Anterior cingulate cortex (tissue), 58 donors: ENCODE measurements at places on chromosomes 6 and 20.

- no peak for DNase-seq
Observed at GRCh38 chr6:87645080-87645479, 55.1 kb downstream of the ORC3 start.

GRCh38 chr6:43789447-43789846, 19.4 kb downstream of the VEGFA start:
- no peak for DNase-seq

GRCh38 chr20:44901974-44902373, 7.9 kb upstream of the PABPC1L start:
- DNase-seq: no peak

DNA sequence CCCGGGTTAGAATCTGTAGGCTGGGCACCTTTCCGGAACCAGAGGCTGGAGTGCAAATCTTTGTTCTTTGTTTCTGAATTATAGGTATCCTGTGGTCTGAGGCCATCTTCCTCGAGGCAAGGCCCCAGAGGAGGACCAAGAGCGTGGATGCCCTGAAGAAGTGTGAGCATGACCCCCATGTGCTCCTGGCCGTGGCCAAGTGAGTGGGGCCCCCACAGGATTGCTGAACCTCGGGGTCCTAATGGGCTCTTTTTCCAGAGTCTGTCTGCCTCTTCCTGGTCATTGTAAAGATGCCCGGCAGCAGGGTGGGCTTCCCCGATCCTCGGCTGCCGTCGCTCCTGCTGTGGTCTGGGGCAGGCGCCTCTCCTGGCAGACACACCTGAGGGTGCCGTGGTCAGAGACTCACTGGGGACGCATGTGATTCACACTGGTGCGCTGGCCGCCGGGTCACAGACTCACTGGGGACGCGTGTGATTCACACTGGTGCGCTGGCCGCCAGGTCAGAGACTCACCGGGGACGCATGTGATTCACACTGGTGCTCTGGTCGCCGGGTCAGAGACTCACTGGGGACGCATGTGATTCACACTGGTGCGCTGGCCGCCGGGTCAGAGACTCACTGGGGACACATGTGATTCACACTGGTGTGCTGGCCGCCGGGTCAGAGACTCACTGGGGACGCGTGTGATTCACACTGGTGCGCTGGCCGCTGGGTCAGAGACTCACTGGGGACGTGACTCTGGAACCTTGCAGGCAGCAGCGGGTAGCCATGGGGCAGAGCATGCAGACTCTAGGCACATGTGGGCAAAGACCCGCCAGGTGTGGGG, 6.5 kb upstream of the C20orf204 start:
- DNase-seq: no peak

GRCh38 chr6:130202782-130203181, 20.0 kb downstream of the SAMD3 start:
- DNase-seq: no peak

DNA sequence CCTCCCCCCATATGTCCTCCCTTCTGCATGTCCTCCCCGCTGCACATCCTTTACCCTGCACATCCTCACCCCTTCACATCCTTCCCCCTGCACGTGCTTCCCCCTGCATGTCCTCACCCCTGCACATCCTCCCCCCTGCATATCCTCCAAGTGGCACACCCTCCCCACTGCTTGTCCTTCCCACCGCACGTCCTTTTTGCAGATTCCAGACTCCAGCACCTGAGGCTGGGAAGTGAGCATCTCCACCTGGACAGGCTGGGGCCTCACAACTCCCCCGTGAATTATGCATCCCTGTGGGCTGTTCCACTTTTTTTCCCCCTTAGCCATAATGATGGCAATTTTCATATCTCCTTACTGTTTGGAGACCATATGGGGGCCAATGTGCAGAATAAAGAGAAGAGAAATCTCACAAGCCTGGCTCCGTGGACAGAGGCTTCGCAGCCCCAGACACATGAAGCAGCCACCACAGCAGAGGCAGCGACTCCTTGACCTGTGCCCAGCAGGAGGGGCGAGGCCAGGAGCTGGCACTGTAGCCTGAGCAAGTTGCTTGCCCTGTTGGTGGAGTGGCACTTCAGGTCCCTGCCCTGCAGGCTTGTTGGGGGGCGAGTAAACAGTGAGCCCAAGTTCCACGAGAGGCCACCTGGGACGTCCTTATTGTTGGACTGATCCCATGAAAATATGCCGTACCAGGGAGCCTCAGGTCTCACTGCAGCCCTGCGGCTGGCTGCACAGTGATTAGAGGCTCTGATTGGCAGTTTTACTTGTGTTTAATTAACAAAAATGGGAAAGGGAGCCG, 113.1 kb downstream of the SYNDIG1 start:
- no peak for DNase-seq

- no peak for DNase-seq
Observed at GRCh38 chr6:56714982-56715456, 72.3 kb upstream of the DST start.

DNA sequence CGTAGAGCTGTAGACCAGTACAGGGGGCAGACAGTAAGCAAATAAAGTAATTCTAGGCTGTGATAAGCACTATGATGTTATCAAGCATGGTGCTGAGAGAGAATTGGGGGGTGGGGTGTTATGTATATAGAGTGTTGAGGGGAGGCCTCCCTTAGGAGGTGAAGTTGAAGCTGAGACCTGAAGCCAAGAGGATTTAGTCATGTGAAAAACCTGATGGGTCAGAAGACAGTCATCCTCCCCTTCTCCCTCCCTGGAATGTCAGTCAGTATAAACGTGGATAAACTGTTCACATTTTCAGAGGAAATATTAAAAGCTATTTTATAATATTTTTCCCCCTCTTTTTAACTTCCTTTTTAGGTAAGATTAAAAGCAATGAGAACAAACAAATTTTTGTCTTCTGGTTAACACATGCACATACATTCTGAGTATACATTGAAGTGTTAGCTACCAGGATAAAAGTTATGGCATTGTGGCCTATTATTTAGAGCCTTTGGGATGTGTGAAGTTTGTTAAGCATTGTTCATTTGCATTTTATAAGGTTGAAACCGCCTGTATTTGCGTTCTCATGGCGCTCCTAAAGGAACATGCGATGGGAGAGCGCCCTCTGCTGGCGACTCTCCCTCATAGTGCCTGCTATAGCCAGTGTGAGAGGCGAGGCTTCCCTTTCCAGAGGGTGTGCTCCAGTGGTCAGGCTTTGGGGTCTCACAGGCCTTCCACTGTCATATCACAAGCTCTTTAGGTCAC, 35.4 kb upstream of the MAPK13 start:
- DNase-seq: no peak

DNA sequence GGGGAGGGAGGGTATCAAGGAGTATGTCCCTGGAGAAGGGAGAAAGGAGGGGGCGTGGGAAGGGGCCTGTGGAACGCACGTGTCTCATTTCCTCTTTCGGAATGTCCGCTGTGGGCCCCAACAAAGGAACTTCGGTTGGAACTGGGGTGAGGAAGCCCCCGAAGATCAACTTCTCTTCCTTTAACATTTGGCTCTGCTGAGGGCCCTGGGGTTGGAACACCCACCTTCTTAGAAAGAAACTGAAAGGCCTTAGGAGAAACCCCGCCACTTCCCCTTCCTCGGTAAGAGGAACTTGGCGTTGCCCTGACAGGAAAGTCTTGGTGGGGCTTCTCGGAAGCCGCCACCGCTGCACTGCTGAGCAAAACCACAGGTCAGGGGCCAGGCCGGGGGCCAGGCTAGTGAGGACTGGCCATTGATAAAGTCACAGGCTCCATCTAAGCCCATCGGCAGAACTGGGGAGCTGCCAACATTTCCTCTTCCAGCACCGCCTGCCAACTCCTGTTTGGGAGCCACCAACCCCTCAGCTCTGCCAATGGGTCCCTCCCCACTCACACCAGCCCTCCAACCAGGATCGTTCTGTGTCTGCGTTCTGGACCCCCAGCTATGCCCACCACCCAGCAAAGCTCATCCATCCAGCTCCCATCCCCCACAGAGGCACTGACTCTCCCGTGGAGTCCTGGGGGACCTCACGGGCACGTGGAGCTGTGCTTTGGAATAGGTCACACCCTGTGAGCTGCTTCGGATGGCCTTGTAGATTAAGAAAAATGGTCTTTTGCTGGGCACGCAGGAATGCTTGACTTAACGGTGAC, 44.8 kb downstream of the FGD2 start:
- DNase-seq: no peak

DNA sequence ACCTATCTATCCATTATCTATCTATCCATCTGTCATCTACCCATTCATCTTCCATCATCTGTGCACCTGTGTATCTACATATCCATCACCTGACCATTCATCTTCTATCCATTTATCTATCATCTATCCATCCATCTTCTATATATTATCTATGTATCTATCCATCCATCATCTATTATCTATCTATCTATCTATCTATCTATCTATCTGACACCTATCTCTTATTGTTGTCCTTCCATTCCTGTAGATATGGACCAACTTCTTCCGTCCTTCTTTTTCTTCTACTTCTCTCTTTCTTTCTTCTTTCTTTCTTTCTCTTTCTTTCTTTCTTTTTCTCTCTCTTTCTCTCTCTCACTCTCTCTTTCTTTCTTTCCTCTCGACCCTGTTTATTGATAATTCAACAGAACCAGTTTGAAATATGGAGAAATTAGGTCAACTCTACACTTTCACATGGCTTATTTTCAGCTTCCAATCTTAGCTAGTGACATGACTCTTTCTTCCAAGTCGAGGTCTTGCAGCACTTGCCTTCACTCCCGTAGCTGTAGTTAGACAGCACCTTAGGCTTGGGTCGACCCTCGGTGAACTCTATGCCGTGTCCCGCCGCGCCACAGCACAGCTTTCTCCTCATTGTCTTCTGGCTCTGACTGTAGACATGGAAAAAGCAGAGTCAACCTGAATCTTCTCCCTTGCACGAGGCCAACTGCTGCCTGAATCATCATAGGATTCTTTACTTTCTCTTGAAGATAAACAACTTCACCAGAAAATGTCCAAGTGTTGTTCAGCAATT, 110.4 kb upstream of the EXOC2 start:
- DNase-seq: no peak

DNA sequence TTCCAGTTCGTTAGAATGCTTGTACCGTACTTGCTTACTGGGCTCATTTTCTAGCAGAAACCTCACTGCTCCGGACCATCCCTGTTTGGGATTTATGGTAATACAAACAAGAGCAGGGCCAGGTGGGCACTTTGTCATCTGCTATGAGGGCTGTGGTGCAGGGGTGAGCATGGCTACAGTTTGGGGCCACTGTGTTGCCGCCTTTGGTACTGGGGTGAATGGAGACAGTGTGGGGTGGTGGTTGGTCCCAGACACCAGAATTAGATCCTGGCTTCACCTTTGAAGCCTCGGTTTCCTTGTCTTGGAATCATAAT, 95.0 kb downstream of the TOX2 start:
- DNase-seq: no peak

GRCh38 chr6:3795836-3796718, 44.6 kb upstream of the PXDC1 start:
- DNase-seq: peak; percentile 44

DNA sequence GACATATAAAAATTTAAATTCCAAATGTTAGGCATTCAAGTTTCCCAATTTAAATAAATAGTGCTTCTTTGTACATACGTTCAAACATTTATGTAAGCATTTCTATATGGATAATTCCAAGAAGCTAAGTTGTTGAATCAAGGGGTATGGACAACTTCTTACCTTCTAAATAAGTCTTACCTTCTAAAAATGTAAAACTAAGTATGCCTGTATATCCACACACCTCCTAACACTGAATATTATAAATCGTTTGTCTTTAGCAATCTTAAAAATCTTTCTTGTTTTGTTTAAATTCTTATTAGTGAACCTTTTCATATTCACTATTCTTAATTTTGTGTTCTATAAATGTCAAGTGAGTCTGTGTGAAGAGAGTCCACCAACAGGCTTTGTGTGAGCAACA, 2.5 kb upstream of the ZSCAN16 start:
- no peak for DNase-seq

- no peak for DNase-seq
Observed at GRCh38 chr6:16436550-16436949, 198.2 kb downstream of the GMPR start.

- DNase-seq: no peak
Observed at GRCh38 chr6:2596222-2596621, 154.5 kb downstream of the MYLK4 start.

DNA sequence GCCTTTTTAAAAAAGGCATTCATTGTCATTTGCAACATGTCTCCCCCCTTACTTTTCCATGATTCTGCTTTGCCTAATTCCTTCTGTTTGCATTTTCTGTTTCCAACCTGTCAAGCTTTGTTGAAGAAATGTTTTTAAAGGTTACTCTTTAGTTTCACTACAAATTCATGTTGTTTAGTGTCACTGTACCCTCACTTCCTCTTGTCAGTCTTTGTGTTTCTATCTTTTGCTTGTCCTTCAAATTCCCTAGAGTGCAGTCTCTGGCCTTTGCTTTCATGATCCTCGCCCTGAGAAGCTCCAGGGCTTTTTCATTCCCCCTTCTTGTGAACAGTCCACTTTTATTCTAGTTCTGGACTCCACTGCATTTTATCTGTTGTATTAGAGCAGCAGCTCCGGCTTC, 90.6 kb downstream of the MAP3K4 start:
- DNase-seq: no peak

- DNase-seq: no peak
Observed at GRCh38 chr6:166987448-166987847, 11.7 kb upstream of the CEP43 start.

GRCh38 chr6:50849796-50850180, 31.1 kb downstream of the TFAP2B start:
- DNase-seq: no peak

DNA sequence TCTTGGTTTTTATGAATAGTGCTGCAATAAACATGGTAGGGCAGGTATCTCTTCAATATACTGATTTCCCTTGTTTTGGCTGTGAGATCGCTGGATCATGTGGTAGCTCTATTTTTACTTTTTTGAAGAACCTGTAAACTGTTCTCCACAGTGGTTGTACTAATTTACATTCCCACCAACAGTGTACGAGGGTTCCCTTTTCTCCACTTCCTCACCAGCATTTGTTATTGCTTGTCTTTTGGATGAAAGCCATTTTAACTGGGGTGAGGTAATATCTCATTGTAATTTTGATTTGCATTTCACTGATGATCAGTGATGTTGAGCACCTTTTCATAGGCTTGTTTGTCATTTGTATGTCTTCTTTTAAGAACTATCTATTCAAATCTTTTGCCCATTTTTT, 8.0 kb upstream of the ARG1 start:
- DNase-seq: no peak
